ENCODE measurements at places on chromosomes 1 and 21. TPM values are rescaled to one million over a fixed set of nuclear protein-coding genes. Genes with fewer than 3 reads are reported as not detected.

GRCh38 chr1:48462716-48463302, 9.2 kb downstream of the SPATA6 start:
- H3K4me3 ChIP-seq: no peak overlapping the region
- H3K27me3 ChIP-seq: no peaks in the 10 kb centered on the region
- no peaks in the 10 kb centered on the region for H3K36me3 ChIP-seq
- H3K27ac ChIP-seq: no peak overlapping the region

The LCE1A gene
- total RNA-seq: not detected

The OR2L2 gene
- 0.08 TPM for total RNA-seq

The PLA2G5 gene
- total RNA-seq: 119 TPM

Data from ovary (tissue), 10 donors.